ENCODE measurements at places on chromosomes 16 and 17.

DNA sequence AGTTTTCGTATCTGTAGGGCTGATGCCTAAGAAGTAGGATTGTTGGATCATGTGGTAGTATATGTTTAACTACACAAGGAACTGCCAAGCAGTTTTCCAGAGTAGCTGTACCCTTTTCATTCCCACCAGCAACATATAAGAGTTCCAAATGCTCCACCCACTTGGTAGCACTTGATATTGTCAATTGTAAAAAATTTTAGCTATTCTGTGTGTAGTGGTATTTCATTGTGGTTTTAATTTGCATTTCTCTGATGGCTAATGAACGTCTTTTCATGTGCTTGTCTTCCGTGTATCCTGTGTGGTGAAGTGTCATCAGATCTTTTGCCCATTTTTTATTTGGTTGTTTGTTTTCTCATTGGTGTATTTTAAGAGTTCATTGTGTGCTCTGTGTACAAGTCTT is 69.7 kb downstream of the TANC2 start:
- DNase-seq: no peak

- DNase-seq: no peak
Measured at GRCh38 chr17:41507315-41507880, 2.0 kb upstream of the KRT13 start.

GRCh38 chr17:8706431-8706830 is 38.2 kb downstream of the CCDC42 start:
- DNase-seq: no peak

DNA sequence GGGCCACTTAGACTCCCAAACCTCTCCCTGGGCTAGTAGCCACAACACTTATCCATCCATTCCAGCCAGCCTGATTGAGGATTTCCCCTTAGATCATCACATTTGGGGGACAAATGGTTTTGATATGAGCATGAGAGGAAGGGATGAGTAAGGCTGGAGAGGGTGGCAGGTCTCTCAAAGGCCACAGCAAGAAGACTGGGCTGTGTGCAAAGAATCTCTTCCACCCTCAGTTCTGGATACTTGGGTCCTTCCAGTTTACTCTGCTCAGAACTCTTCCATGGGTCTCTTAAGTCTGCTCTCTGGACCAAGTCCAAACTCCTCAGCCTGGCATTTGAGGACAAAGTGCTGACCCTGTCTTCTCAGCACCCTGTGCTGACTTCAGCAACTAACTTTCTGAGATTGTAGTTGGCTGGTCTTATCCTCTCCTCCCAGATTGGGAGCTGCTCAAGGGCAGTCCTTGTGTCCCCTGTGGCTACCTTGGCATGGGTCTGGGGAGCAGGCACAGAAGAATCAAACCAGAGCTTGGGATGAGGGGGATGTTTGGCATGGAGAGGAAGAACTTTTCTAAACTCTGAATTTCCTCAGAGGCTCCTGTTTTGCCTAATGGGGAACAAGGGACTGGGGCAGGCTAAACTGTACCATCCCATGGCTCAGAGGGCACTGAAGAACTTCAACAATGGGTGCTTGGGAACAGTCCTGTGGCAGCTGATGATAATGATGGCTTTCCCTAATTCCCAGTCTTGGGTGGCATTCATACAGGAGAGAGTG is 3.1 kb upstream of the NFATC3 start:
- no peak for DNase-seq

DNA sequence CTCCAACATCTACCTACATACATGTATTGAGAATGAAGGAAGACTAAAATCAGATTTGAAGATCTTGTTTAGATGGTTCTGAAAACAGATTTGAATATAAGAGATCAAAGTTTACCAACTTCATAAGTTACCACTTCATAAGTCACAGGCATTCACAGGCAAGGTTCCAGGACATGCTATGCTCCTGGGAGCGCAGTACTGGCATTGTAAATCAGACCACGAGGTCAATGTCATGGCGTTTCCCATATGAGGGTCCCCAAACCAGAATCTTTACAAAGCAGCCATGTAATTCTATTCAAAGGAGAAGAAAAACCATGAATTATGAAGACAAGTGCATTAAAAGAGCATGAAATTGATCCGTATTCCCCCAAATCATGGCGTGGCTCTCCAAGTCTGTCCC is 3.0 kb downstream of the CDH11 start:
- DNase-seq: no peak

DNA sequence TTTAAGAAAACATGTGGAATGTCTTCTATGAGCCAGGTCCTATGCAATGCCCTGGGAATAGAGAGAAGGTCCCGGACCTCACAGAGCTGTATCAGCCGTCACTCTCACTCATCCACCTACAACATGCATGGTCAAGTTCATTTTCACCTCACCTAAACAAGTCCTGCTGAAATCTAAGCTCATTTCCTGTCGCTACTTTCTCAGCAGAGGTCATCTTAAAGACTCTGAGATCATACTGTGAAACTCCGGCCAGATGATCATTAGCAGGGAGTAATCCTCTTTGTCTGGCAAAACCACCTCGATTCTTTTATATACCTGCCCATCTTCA is 66.2 kb upstream of the LYRM9 start:
- DNase-seq: no peak

- no peak for DNase-seq
Measured at GRCh38 chr16:63922560-63922959, 1199.3 kb downstream of the CDH11 start.

GRCh38 chr16:67749436-67750078 is 30.4 kb upstream of the GFOD2 start:
- DNase-seq: no peak

- DNase-seq: peak; percentile 14
Measured at GRCh38 chr17:57284984-57285646, 28.8 kb downstream of the MSI2 start.

GRCh38 chr16:67284699-67285646 is 5.6 kb downstream of the PLEKHG4 start:
- no peak for DNase-seq

DNA sequence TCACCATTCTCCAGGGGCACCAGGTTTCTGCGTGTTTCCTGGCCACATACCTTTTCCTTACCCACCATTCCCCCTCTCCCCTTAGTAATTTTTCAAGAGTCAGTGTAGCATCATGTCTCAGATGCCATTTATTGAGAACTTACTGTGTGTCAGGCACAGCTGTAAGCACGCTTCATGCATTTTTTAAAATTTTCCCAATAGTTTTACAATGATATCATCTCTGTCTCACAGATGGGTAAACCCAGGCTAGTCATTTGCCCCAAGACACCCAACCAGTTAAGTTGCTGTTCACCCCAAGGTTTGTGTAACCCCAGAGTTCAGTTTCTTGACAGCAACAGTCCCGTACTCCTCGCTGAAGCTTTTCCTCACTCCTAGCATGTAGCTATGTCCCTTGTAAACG is 56.4 kb upstream of the IRX3 start:
- no peak for DNase-seq

GRCh38 chr16:46573008-46573833 is 48.0 kb downstream of the SHCBP1 start:
- DNase-seq: no peak

DNA sequence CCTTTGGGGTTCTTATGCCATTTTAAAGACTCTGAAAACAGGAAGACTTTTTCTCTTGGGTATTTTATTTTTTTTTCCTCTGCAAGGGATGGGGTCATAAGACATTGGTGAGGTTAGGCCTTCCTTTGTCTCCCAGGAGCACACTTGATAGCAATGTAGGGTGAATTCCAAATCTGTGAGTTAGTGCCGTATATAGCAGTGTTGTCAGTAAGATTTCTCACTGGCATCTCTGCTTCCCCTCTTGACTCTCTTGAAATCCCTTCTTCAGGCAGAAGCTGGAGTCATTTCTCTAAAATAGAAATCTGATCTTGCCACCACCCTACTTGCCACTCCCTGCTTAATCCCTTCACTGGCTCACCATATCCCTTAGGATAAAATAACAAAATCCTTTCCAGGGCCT is 529.7 kb downstream of the WWOX start:
- DNase-seq: no peak

GRCh38 chr17:82734987-82735866 is at the start of gene FN3K:
TSS of gene FN3K (plus strand) at chr17:82735615. CDS start at chr17:82735637, 22 bp downstream.
- DNase-seq: no peak

GRCh38 chr17:66573078-66573477 is 261.8 kb upstream of the CACNG5 start:
- DNase-seq: no peak

GRCh38 chr17:82188001-82188961 is 24.4 kb downstream of the CCDC57 start:
- no peak for DNase-seq

Data from stimulated activated CD8-positive, alpha-beta memory T cell treated with anti-CD3 and anti-CD28 coated beads, Interleukin-12 subunit alpha, Interleukin-12 subunit beta, amount 100 ng/mL, for 1 hour (primary cell).